ENCODE measurements at places on chromosomes 6 and 20. TPM values are rescaled to one million over a fixed set of nuclear protein-coding genes. Genes with fewer than 3 reads are reported as not detected.

DNA sequence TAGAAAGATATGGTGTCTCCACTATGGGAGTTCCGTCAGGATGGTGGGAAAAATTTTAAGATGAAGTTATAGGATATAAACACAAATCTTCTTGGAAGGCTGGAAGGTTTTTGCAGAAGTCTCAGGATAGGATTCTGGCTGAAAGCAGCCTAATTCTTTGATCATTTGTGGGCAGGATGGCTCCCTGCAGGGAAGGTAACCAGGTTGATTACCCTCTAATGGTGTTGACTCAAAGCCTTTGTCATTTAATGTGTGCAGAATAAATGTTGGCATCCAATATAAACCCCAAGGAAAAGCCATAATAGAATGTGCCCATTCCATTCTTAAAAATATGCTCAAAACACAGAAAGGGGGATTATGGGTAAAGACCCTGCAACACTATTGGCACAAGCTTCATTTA is 204.3 kb downstream of the EPM2A start:
- H3K4me1 ChIP-seq: no peaks in the 10 kb centered on the region
- H3K36me3 ChIP-seq: no peaks in the 10 kb centered on the region
- H3K27me3 ChIP-seq: no peaks in the 10 kb centered on the region
- no peak overlapping the region for H3K4me3 ChIP-seq

- H3K36me3 ChIP-seq: no peaks in the 10 kb centered on the region
- no peak overlapping the region for H3K4me3 ChIP-seq
- no peak for DNase-seq
- no peaks in the 10 kb centered on the region for H3K27me3 ChIP-seq
Measured at GRCh38 chr20:53171065-53171464, 198.9 kb downstream of the TSHZ2 start.

GRCh38 chr6:109660526-109661320 is 30.3 kb downstream of the AK9 start:
- H3K4me3 ChIP-seq: no peak overlapping the region
- DNase-seq: no peak
- peaks cover 5% of the 10 kb centered on the region for H3K4me1 ChIP-seq
- no peaks in the 10 kb centered on the region for H3K36me3 ChIP-seq

HEBP2 gene
- total RNA-seq: 35.1 TPM

Measured in osteoblast (primary cell).